ENCODE measurements at places on chromosomes 16 and 17.

GRCh38 chr16:79597277-79598062 is 3.1 kb downstream of the MAF start:
- DNase-seq = no peak

GRCh38 chr17:49676276-49676868 is 1.5 kb downstream of the SPOP start:
- DNase-seq = no peak

DNA sequence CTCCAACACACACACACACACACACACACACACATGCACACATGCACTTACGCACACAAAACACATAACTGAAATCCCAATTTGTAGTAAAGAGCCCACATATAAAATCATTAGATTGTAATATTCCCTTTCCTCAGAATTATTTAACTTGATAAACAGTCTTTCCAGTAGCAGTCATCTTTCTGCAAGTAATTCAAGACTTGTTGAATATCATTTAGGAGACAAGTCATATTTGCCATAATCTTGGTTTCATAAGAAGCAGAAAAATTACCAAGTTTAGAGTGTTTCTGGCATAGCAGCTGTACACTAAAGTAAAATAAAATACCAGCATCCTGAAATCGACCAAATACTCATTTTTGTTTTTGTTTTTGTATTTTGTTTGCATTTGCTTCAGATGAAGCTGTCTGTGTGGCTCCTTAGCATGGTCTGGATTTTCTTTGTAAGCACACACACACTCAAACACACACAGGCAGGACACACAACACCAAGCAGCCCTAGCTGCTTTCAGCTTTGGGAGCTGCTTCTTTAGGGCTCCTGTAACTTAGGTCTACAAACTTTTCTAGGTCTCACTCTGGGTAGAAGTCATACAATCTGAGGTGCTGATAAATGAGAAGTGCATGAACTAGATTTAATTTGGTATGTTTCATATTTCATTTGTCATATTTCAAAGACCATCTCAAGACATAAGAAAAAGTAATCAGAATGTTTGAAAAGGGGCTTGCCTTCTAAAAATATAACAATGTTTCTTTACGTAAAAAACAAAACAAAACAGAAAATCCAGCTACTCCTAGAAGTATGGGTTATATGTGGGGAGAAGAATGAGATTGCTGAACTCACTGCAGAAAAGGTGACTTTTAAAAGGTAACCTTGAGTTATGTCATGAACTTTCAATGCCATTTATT is 3.0 kb downstream of the SALL1 start:
- no peak for DNase-seq

DNA sequence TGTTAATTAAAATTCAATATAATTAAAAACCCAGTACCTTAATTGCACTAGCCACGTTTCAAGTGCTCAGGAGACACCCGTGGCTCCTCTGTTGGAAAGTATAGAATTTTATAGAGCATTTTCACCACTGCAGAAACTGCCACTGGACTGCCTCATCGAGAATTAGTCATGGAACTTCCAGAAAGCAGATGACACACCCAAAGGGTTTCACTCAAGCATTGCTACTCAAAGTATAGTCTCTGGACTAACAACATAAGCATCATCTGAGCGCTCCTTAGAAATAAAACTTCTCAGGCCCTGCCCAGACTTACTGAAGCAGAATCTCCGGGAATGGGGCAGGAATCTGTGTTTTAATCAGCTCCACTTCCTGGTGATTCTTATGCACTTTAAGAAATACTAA is 63.5 kb upstream of the GPR139 start:
- DNase-seq = no peak

DNA sequence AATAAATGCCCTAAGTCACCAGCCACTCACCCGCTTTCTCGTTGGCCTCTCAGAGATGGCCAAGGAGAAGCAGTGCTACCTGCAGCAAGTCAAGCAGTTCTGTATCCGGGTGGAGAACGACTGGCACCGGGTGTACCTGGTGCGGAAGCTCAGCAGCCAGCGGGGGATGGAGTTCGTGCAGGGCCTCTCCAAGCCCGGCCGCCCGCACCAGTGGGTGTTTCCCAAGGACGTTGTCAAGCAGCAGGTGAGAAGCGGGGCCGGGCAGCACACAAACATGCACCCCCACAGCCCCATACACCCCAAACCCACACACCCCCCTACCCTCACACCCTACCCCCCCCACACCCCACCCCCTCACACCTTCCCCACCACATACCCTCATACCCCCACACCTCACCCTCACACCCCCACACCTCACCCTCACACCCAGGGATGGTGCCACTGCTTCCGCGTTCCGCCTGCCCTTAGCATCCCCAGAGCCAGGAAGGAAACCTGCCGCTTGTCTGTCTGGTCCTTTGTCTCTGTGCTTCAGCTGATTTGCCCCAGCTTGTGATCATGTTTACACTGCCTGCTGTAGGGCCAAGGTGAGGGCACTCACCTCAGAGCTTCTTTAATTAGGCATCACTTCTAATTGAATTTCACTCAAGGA is 41.9 kb upstream of the ENDOV start:
- no peak for DNase-seq

GRCh38 chr16:64705443-64705842 is 416.4 kb downstream of the CDH11 start:
- no peak for DNase-seq

DNA sequence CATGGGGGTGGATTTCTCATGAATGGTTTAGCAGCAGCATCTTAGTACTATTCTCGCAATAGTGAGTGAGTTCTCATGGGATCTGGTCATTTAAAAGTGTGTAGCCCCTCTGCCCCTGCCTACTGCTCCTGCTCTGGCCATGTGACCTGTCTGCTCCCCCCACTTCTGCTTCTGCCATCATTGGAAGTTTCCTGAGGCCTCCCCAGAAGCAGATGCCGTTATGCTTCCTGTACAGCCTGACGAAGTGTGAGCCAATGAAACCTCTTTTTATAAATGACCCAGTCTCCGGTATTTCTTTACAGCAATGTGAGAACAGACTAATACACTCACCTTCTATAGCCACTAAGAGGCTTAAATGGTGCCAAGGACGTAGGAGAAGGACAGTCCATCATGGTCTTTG is 51.5 kb downstream of the NOL11 start:
- no peak for DNase-seq

- peak; percentile 2 for DNase-seq
Measured at GRCh38 chr17:82049521-82049971, 2.1 kb downstream of the RFNG start.

GRCh38 chr16:56547949-56548567 is 16.8 kb upstream of the MT4 start:
- DNase-seq = no peak

- no peak for DNase-seq
Measured at GRCh38 chr17:72671016-72671415, 421.5 kb downstream of the SLC39A11 start.

DNA sequence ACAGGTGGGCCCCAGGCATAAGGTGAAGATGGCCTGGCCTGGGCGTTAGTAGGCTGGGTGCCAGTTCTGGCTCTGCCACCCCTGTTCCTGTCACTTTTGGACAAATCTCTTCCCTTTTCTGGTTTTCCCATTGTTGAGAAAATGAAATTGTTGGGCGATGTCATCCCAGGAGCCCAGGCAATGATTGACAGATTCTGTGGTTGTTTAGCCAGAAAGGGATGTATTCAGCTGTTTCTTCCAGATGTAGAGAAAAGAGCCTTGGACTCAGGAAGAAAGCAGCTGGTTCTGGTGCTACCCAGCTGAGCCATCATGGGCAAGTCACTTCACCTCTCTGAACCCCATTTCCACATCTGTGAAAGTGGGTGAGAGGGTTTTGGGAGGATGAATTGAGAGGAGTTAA is 60.1 kb upstream of the MRTFB start:
- no peak for DNase-seq

DNA sequence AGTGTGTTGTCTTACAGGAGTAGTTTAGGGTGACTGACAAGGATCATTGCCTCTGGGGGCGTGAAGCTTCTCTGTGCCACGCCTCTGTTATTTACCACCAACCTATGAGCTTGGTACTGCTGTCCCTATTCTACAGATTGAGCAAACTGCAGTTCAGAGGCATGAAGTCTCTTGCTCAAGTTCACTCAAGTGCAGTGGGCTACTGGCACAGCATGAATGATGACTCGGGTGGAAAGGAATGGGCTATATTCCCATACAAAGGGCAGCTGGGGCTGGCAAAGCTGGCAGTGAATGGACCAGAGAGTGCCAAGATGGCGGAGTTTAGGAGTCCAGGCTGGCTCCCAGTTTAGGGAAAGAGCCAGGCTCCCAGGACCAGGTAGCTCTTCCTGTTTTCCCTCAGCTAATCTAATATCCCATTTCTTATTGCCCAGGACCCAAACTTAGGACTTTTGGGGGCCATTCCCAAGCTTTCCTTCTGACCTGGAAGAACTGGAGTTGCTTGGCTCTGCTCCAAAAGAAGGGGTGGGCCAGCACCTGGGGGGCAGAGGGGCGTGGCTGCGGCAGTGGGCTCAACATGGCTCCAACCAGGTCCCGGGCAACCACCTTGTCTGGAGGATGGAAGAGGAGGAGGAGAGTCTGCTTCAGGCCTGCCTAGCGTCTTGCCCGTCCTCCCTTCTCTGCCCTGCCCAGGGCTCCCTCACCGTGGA is 12.9 kb downstream of the PLK1 start:
- no peak for DNase-seq

DNA sequence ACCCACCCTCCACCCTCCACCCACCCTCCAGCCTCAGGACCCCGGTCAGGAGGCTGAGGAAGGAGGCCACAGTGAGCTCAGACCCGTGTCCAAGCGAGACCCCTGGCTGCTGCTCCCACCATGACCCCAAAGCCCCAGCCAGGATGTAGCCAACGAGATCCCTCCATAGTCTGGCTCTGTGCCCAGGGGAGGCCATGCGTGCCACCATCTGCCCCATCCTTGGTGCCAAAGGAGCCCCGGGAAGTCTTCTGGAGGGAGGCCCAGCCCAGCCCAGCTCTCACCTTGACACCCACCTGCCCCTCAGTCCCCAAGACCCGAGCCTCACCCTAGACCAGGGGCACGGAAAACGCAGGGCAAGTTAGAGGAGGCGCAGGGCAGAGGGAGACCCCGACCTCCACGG is 34.2 kb downstream of the PIEZO1 start:
- DNase-seq = no peak

GRCh38 chr16:79997257-79997656 is 396.7 kb upstream of the MAF start:
- DNase-seq = no peak

GRCh38 chr17:72725433-72726068 is 366.9 kb downstream of the SLC39A11 start:
- DNase-seq = peak; percentile 53

DNA sequence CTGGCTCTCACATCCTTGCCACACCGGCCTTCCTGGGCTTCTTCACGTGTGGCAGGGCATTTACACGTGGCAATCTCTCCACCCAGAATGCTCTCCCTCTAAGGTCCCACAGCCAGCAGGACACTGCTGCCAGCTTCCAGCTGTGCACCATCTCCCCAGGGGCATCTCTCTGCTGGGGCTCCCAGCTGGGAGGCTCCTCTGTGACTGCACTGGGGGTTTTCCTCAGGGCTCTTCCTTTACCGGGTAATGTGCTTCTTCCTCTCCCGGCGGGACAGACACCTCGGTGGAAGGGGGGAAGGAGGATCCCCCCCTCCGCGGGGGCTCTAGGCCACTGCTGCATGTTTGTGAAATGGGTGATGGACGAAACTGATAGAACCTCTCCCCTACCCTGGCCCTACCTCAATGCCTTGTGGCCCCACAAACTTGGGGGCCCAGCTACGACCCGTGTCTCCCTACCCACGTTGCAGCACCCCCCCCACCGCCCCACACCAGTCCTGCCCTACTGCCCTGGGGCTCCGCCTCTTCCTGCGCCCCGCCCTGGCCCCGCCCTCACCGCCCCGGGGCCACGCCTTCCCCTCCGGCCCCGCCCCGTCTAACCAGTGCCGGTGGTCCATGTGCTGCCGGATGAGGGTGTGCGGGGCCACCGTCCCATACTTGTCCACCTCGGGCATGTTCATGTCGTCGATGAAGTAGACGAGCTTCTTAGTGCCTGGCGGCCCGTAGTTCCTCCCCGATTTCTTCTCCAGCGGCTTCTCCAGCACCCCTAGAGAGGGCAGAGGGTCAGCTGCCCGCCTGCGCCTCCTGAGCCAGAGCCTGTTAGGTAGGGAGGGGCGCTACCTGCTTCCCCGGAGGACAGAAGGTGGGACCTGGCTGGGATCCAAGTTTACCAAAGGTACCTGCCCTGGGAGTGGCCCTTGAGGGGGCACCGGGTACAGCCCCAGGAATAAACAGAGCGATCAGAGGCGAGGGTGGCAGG is 92.6 kb downstream of the DNAH17 start:
- peak; percentile 60 for DNase-seq

- no peak for DNase-seq
Measured at GRCh38 chr17:74439691-74440567, 8.0 kb downstream of the GPRC5C start.

DNA sequence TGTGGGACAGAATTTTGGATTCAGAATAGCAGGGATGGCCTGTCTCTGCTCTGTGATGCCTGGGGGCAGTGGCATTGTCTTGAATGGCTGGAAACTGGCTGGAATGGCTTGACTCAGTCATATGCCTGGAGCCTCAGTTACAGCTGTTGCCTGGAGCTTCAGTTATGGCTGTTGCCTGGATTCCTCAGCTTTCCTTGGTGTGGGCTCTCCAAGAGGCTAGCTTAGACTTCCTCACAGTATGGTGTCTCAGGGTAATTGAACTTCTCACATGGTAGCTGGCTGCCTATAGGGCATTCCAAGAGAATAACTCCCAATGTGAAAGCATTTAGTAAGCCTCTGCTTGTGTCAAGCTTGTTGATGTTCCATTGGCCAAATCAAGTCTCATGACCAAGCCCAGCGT is 21.1 kb downstream of the KRT23 start:
- DNase-seq = no peak

GRCh38 chr17:58328195-58329034 is at the start of gene TSPOAP1:
Gene TSPOAP1 (minus strand): TSS chr17:58328795. CDS start chr17:58327920, 875 bp downstream.
- DNase-seq = peak; percentile 82

DNA sequence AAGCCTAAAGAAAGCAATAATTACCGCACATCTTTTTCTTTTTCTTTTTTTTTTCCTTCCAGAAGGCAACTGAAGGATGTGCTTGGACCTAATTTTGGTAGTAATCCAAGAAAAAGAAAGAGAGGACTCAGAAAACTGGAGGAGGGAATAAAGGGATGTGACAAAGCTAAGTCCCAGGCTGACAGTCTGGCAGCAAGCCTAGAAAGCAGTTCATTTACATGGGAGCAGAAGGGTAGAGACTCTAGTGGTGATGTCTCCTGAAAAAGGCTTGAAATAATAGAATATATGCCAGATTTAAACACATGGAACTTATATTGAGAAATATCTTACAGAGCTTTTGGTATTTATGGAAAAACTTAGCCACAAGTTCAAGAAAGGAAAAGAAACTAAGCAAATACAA is 101.0 kb upstream of the SHISA6 start:
- DNase-seq = no peak

- no peak for DNase-seq
Measured at GRCh38 chr16:83979441-83979840, 11.4 kb downstream of the NECAB2 start.

DNA sequence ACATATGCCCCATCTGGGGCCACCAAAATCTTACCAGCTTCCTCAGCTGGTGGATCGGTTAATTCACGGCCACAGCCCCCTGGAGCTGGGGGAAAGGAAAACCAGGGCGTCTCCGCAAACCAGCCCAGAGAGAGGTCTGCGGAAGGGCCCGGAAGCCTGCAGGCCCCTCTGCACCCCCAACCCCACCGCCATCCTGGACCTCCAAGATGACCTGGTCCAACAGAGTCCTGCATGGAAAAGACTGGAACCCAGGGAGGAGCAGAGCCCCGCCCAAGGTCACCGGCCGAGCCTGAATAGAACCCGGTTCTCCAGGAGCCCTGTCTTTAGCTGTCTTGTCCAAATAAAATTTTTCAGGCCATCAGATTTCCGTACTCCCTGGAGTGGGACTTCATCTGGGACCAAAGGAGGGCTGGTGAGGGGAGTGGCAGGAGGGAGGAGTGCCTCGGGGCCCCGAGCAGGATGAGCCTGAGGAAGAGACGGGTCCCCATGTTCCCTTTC is 37.4 kb upstream of the NDRG4 start:
- no peak for DNase-seq
